Left cardiac atrium (tissue), 4 donors: ENCODE measurements at places on chromosomes 7 and 10.

DNA sequence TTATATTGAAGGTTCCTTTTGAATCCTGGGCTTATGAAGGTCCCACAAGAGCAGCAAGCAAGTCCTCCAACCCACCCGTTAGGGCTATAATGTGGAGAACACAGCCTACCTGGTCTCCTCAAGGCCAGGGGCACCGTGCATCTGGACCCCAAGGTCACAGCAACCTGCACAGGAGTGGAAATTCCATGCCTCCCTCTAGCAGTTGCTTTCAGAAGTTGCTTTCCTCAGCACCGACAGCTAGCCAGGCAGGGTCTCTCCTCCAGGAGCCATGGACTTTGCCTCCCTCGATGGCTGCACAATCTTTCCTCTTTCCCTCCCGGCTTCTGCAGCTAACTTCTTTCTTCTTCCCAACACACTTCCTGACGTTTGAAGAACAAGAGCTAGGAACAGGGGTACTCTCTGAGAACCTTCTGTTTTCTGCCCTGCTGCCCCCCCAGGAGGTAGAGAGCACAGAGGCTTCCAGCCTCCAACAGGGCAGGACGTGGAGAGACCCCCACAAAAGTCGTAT is 149.8 kb downstream of the PTPN20 start:
- no peak for DNase-seq

DNA sequence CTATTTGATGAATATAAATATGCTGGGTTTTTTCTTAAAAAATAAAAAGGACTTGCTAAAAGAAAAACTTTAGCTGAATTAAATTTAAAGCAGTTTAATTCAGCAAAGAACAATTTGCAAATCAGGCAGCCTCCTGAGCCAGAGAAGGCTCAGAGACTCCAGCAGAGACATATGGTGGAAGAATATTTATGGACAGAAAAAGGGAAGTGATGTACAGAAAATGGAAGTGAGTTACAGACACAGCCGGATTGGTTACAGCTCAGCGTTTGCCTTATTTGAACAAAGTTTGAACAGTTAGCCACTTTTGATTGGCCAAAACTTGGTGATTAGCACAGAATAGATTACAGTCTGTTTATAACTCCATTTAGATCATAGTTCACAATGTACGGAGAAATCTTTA is 110.3 kb downstream of the GAD2 start:
- no peak for DNase-seq

GRCh38 chr7:22723637-22724036 is 3.4 kb upstream of the IL6 start:
- peak; percentile 51 for DNase-seq

DNA sequence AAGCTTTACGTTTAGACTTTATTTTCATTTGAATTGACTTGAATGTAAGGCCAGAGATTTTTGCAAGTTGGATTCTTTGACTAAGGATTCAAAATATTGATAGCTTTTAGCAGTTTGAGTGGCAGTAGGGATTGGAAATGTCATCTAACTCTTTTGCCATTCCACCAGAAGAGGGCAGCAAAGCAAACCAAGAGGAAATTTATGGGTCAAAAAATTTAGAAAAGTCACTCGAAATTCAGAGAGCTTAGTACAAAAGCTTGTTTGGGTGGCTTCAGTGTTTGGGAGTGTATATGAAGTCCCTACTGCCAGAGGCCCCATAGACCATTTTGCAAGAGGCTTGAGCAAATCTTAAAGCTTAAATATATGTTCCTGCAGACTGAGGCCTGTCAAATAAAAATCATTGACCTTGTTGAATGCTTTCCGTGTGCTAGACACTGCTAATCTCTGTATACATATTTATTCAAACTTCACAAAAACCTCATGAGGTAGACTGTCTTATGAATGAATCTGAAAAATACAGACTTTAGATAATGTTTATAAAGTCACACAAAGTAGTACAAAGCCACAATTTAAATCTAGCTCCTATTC is 44.6 kb upstream of the RSBN1L start:
- no peak for DNase-seq

DNA sequence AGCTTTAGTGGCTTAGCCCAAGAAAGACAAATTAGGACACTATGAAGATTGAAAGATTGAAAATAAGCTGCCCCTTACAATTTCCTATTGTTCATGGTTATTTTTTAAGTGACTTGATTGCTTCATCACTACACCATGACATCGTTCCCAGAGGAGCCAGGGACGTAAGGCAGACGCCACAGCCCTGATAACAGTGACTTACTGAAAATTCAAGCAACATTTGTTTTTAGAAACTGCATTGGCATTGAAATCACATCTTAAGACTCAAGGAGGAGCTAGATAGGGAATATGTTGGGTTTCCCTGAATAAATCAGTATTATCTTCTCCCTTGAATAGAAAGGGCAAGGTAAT is 38.7 kb upstream of the ANK3 start:
- peak; percentile 36 for DNase-seq

GRCh38 chr7:72017756-72018155 is 394.4 kb downstream of the CALN1 start:
- DNase-seq, result no peak

- DNase-seq, result no peak
Measured at GRCh38 chr7:71541707-71542353, 409.9 kb downstream of the GALNT17 start.

GRCh38 chr7:154371424-154371823 is 319.2 kb downstream of the DPP6 start:
- DNase-seq, result no peak

- no peak for DNase-seq
Measured at GRCh38 chr10:91702620-91703019, 69.7 kb upstream of the PPP1R3C start.

GRCh38 chr7:47953822-47954221 is 5.6 kb upstream of the PKD1L1 start:
- no peak for DNase-seq

DNA sequence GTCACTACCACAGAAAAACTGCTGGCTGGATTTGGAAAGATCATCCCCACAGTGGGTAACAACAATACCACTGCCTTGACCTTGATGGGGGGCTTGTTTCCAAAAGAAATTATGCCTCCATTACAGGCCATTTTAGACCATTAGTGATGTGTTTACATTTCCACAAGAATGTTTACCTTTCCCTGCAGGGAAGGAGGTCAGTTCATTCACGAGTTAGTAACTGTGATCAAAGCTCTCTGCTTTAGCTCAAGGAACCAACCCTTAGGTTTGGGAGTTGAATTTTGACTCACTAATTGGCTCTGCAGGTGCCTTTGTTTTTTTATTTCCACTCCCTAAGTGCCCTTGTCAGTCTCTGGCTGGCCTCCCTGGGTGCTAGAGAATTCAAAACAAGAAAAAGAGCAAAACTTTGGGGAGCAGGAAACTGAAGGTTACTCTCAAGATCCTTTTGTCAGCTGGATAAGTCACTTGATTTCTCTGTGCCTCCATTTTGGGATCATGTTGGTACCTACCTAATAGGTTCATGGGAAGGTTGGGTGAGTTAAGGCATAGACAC is 41.1 kb upstream of the NUPR2 start:
- DNase-seq, result no peak

- no peak for DNase-seq
Measured at GRCh38 chr7:141697211-141697871, 4.6 kb downstream of the DENND11 start.

DNA sequence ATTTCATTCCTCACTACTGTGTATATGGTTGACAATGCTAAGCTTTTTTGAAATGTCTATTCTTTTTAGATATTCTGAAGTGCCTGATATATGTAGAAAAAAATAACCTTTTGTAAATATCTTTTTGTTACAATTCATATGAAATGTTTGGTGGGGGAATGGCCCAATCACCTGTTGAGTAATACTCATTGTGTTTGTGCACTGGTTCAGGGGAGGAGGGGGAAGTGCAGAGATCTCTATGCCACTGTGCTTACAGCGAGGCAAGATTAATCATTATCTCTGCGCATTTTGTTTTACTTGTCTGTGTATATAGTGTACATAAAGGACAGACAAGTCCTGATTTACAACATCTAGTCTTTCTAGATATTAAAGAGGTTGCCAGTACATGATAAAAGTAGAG is 25.2 kb downstream of the NUP42 start:
- DNase-seq, result no peak

- no peak for DNase-seq
Measured at GRCh38 chr10:124598196-124598595, 136.6 kb downstream of the LHPP start.

- DNase-seq, result peak; percentile 79
Measured at GRCh38 chr7:117019786-117020590, 66.7 kb downstream of the ST7 start.

DNA sequence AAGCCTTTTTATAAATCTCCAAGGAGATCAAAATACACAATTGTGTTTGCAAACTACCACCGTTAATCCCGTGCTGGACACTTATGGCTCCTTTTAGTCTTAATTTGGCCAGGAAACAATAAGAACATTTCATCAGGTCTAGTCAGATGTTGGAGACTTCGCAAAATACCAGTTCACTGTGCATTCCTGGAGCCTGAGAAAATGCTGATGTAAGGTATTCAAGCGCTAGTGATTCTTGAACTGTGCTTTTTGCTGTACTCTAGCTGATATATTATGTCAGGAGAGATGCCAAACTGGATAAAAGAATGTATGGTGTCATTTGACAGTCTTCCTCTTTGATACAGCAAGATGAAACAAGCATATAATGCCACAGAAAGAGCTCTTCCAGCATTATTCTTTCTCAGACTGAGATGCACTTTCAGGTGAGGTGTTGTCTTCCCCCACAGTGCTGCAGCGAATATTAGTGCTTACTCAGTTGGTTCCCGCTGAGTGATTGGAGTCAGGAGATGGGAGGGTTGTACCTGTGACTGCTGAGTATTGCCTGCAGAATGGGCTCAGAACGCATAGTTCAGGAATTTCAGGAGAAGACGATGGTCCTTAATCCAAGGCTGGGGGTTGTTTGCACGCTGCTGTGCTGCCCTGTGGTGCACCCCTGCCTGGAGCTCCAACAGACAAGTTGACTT is 59.2 kb downstream of the OGDH start:
- no peak for DNase-seq

- no peak for DNase-seq
Measured at GRCh38 chr10:74824184-74824899, 2.1 kb upstream of the KAT6B start.

DNA sequence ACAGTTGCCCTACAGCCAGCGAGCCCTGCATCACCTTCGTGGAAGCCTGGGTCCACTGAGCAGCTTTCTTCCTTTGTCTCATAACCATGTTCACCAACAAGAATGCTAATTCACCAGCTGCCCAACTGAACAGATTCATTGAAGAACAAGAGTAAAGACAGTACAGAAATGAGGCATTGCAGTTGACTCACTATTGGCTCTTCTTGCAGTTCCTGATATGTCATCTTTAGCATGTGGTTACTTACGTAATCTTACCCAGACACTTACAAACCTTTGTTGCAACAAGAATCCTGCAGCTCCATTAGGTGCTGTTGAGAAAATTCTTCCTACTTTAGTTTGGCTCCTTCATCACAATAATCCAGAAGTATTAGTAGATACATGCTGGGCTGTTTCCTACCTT is 174.0 kb upstream of the TPK1 start:
- no peak for DNase-seq
